ENCODE measurements at places on chromosomes 11 and 22.

- no peak for DNase-seq
These were observed 30.9 kb downstream of the PTPRJ start for GRCh38 chr11:48011102-48011797.

DNA sequence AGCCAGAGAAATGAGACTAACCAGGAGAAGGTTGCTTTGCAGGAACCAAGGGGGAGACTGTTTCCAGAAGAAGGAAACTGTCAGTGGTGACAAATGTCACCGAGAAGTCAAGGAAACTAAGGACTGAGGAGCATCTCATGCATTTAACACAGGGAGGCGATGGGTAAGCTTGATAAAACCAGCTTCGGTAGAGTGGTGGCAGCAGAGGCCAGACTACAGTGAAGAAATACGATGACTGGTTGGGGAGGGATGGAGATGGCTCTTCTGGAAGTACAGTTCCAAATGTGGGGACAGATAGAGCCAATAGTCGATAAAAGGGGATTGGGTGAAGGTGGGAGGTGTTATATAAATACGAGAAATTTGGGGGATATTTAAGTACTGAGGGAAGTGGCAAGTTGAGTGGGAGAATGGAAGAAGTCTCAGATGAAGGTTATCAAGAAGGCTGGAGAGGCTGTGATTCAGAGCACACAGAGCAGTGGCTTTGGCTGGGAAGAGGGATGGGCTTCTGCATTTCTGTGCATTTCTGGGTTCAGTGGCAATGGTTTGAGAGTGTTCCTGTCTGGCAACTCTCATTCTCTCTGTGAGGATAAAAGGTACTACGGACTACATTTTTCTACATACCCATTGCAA is 29.2 kb downstream of the SC5D start:
- DNase-seq: peak; percentile 87

- DNase-seq: no peak
These were observed 630.2 kb downstream of the BRD1 start for GRCh38 chr22:49197505-49197904.

DNA sequence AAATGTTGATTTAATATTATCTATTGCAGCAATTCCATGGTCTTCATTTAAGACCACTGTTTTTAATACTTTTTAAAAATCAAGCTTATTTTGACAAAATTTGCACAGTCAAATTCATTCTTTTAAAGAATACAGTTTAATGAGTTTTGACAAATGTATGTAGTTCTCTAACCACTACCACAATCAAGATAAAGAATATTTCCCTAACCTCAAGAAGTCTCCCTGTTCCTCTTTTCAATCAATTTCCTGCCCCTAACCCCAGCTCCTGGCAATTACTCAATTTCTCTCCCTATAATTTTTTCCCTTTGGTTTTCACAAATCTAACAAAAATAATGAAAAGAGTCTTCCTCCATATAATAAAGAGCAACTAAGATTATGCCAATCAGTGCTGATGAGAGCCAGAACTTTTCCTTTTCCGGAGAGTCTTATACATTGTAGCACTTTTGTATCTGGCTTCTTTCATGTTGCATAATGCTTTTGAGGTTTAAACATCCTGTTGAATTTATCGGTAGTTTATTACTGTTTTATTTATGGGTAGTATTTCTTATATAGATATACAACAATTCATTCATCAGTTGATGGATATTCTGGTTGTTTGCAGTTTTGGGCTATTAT is 231.7 kb downstream of the AASDHPPT start:
- no peak for DNase-seq

GRCh38 chr11:17603056-17603825 is 56.2 kb downstream of the OTOG start:
- no peak for DNase-seq

- no peak for DNase-seq
These were observed 14.1 kb downstream of the SYNGR1 start for GRCh38 chr22:39363751-39364515.

GRCh38 chr22:35558031-35558430 is 17.4 kb downstream of the RASD2 start:
- DNase-seq: no peak

DNA sequence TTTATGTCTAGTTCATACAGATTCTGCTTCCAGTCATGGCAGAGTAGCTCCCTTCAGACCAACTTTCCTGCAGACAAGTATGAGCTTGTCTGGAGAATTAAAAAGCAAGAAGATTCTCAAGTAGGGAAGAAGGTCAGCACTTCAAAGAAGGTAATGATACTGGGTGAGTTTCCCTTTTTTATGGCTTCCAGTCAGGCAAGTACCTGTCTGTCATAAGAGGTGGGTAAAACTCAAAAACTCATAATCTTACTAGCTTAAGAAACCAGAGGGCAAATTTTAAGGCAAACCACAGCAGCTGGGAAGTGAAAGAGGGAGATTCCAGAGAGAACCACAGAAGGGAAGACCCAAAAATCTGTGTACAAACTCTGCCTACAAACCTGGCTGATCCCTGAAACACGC is 54.2 kb downstream of the DENND5A start:
- DNase-seq: no peak

- no peak for DNase-seq
These were observed 23.8 kb upstream of the FZD4 start for GRCh38 chr11:86978756-86979608.

GRCh38 chr22:20131597-20131858 is at the start of gene ZDHHC8:
Gene ZDHHC8 (plus strand): TSS chr22:20131804. CDS start chr22:20131948, 144 bp downstream.
- DNase-seq: no peak

- DNase-seq: no peak
These were observed 116.8 kb upstream of the NECTIN1 start for GRCh38 chr11:119845756-119846155.

- no peak for DNase-seq
These were observed 15.2 kb upstream of the ARAP1 start for GRCh38 chr11:72767203-72768062.

GRCh38 chr11:44618561-44619425 is 53.3 kb downstream of the CD82 start:
- no peak for DNase-seq

GRCh38 chr11:61897387-61898246 is 6.3 kb upstream of the FADS3 start:
- DNase-seq: no peak

All from cerebellar nuclear complex (tissue), 1 donor.